ENCODE measurements at places on chromosomes 7 and 10.
A peak's percentile ranks its signal among the peaks of the same experiment; 100 is the strongest.

GRCh38 chr10:2222631-2223030, 485.3 kb upstream of the ADARB2 start:
- no peak for DNase-seq

DNA sequence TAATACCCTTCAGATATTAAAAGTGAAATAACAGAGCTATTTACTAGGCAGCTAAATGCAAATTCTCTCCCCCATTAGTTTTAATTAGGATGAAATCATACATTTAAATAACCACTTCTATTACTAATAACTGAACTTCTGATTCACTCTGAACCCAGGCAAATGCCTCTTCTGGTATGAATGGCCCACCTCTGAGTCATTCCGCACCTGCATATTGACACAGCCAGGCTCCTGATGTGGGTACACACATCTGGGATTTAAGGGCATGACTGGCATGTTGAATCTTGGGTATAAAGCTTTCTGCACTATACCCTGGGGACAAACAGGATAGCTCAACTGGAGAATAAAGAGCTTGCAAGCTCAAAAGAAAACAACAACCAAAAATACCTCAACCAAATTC, 140.9 kb downstream of the AUTS2 start:
- peak; percentile 86 for DNase-seq

- DNase-seq: no peak
These were observed 331.0 kb downstream of the PRPF18 start for GRCh38 chr10:13917791-13918190.

DNA sequence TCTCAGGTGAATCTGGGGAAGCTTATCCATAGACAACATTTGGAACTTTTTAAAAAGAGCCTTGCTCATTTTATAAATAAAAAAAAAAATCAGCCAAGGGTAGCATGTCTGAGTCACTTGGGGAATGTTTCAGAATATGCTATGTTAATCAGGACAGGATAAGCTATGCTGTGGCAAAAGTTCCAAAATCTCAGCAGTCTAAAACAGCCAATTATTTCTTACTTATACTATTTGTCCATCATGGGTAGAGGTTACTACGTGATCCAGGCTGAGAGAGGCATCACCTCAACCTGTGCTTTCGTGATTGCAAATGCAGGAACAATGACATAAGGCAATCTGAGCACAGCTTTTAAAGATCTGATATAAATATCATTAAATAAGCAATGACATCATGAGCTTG, 6.5 kb downstream of the SLC13A1 start:
- no peak for DNase-seq

GRCh38 chr7:27151931-27152815, at the start of gene HOXA3:
Gene HOXA3, minus strand, starts transcription at chr7:27152583. Its CDS starts 41,943 bp downstream, at chr7:27110640.
- DNase-seq: no peak

GRCh38 chr10:6743291-6743849, 163.3 kb upstream of the PRKCQ start:
- no peak for DNase-seq

GRCh38 chr10:23643111-23643780, 204.4 kb downstream of the OTUD1 start:
- DNase-seq: no peak

DNA sequence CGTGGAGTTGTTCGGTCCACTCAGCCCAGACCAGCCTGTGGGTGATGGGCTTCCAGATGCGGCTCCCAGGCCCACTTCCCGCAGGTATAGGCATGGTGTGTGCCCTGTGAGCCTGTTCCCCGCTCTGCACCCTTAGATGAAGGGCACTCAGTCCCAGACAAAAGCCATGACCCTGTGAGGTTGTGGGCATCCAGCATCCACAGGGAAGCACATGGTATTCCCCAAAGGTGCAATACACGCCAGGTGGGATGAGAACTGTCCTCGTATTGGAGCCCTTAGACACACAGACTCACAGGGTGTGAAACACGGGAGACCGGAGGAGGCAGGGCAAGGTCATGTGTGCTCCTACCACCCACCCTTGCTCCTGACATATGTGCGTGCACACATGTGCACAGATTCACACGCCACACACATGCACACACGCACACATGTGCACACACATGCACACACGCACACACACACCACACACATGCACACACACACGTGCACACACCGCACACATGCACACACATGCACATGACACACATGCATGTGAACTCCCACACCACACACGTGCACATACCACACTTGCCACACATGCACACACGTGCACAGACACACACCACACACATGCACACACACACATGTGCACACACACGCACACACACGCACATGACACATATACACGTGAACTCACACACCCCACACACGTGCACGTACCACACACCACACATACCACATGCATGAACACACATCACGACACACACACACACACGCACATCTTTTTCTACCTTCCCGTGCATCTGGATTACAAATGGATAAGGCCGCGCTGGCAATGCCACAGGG, 319.4 kb downstream of the WDR37 start:
- DNase-seq: no peak

DNA sequence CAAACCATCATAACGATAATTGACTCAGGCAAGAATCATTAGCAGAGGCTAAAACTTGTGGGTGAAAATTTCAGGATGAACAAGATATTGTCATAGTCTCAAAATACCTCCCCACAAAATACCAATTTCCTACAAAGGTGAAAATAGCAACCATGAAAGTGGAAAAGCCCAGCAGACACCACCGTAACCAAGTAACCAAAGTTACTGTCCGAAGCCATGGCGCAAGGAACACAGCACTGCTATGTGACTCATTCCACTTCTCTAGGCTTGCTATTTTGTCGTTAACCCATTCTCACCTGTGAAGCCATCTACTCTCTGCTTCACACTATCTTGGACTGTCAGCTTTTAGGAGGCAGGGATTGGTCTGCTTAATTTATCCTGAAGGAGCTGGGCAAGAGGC, 113.8 kb upstream of the CACUL1 start:
- DNase-seq: peak; percentile 51

DNA sequence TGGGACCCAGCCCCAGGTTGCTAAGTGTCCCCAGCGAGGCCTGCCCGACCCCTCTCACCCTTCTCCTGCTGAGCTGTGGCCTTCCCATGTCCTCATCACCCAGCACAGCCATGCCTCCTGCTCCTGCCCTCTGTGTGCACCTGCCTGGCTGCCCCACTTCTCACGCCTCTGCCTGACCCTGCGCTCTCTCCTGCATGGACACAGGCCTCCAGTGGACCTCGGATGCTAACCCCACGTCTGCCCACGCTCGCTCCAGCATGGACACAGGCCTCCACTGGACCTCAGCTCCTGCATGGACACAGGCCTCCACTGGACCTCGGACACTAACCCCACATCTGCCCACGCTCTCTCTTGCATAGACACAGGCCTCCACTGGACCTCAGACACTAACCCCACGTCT, 111.6 kb downstream of the ADARB2 start:
- DNase-seq: no peak

DNA sequence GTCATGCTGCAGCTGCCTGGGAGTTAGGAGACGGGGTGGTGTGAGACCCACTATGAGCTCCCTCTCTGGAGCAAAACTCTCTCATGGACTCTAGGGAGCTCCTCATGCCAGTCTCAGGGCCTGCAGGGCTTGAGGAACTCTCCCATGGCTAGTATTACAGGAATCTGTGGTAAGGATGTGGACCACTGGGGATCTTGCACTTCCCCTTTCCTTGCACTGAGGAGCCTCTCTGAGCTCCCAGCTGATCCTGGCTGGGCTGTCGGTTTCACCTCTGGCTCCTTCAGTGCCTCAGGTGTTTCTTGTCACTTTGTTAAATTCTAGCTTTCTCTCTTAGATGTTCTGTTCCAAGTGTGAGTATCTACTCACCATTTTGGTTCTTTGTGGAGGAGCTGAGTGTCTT, 71.6 kb upstream of the IMMP2L start:
- DNase-seq: no peak

DNA sequence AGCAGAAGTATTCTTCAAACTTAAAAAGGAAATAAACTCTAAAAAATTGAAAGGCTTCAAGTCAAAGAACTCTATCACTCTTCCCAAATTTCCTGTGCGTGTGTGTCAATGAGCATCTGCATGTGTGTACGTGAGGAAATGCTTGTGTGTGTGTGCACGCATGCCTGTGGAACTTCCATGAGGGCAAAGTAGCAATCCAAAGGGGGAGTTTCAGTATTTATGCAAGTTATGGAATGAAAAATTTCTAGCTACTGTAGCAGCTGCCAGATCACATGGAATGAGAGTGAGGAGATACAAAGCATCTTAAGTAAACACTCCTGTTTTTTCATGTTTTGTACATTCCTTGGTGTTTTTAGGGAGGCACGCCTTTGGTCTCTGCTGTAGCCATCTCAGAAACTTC, 152.6 kb downstream of the RAPGEF5 start:
- DNase-seq: no peak

DNA sequence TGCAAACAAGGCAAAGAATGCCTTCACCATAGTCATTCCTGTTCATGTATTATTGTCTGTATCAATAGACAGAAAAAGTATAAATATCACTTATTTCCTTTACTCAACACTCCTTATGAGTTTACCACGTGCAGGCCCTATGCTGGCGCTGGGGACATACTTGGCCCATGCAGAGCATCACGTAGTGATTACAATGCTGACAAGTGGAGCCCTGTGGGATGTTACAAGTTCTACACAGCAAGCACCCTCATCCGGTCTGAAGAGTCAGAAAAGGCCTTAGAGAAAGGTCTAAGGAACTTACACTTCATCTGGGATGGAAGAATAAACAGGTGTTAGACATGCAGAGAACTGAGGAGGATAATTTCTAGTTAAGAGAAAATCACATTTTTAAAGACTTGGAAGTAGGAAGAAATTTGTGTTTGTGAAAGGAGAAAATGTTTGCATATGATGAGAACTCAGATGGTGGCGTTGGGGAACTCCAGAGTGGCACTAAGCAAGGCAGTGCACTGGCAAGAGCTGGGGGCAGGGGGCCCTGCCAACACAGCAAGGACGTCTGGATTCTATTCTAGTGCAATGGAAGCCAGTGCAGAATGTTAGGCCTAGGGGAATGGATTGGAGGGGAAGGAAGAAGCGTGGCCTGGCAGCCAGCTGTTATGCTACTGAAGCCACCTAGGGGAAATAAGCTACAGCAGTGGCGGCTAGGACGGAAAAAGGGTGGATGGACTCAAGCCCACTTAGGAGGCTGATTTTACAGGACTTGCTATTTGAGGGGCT, 116.2 kb downstream of the ELMO1 start:
- no peak for DNase-seq

DNA sequence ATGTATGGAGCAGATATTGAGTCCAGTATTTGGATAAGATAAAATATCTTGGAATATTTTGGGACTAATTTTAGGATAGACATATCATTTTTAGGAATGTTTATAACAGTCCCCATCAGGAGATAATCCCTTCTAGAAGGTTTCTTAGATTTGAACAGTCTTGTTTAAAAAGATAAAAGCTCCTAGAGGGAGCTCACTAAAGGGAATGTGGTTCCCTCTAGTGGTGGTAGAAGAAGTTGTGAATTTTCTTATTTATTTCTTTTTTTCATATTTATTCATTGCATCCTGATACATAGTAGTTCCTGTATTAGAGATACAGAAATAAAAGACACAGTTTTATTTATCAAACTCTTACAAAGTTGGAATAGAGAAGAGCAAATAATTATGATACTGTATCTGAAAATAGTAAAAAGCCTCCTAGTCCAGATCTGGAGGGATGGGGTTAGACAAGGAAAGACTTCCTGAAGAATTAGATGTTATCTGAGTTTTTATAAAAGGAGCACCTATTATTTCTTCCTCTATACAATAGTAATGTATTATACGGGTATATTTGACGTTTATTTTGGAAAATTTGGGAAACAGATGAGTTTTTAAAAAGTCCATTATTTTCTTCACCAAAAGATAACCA, 24.5 kb upstream of the KLF14 start:
- peak; percentile 28 for DNase-seq

DNA sequence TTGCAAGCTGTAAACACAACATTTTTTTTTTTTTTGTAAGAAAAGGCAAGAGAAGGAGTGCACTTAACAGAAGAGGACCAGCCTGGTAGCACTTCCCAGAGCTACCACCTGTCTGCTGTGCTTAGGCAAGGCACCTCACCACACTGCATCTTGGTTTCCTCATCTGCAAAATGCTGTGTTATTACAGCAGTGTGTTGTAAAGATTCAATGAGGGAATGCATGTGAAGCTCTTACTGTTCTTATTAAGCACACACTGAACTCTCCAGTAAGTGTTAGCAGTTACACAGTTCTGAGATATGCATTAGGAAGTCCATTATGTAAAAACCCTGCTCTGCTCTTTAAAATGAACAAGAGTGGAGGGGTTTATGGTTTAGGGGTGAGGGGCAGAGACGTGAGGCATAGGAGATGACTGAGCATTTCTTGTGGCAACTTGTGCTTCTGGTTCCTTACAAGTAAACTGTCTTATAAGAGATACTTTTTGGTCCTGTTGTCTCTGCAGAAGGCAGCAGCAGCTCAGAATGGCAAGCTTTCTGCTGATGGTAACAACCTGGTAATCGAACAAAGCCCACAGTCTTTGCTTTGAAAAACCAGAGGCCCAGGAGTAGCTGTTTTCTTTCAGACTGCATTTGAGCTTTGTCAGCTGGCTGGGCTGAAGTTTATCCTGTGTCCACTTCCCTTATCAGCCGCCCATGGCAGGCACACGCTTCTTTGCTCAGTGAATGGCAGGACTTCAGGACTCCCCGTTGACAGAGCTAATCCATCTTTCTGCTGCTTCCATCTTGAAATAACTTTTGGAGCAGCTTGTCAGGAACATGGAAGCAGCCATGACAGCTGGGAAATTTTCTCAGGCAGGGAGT, 98.8 kb upstream of the BMPER start:
- no peak for DNase-seq

DNA sequence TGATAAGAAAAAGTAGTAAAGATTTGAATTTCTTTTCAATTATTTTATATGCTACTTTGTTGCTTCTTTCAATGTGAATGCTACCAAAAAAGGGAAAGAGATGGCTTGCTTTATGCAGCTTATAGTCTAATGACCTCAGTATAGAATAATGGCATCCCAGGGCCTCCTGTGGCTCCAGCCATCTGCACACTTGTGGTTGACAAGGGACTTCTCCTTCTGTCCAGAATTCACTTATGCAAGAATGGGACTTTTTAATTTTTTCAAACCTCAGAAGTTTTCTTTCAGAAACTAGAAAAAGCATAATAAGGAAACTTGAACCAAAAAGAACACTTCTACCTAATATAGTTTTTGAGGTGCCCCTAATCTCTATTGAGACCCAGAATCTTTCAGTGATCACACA, 310.9 kb downstream of the CTNNA3 start:
- no peak for DNase-seq

GRCh38 chr10:7610651-7611389, 55.9 kb downstream of the ITIH5 start:
- no peak for DNase-seq

- no peak for DNase-seq
These were observed 81.5 kb downstream of the GALNT11 start for GRCh38 chr7:152106990-152107389.

- DNase-seq: no peak
These were observed 536.4 kb downstream of the XPNPEP1 start for GRCh38 chr10:109386921-109387320.

DNA sequence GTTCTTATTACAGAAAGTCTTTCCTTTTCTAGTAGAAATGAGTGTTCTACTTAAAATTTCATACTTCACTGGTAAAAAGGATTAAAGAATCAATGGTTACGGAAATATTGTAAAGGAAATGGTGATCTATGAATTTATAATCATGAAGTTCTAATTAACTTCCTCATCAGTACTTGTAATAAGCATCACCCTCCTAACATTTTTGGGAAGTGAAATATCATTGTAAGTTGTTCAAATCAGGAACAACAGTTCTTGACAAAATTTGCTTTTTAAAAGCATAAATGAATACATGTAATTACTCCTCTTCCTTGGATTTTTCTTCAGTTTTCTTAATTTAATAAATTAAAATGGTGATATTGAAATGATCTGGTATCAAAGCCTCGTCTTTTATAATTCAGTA, 5.6 kb upstream of the PCGF5 start:
- no peak for DNase-seq

GRCh38 chr10:114271075-114271778, 32.2 kb downstream of the VWA2 start:
- DNase-seq: no peak
